Activated CD4-positive, CD25-positive, alpha-beta regulatory T cell treated with anti-CD3 and anti-CD28 coated beads, Interleukin-2, amount 50 U/mL, for 16 hours (primary cell): ENCODE measurements at places on chromosomes 3 and 15.

- DNase-seq = no peak
Observed at GRCh38 chr3:194165271-194166018, 29.5 kb downstream of the HES1 start.

DNA sequence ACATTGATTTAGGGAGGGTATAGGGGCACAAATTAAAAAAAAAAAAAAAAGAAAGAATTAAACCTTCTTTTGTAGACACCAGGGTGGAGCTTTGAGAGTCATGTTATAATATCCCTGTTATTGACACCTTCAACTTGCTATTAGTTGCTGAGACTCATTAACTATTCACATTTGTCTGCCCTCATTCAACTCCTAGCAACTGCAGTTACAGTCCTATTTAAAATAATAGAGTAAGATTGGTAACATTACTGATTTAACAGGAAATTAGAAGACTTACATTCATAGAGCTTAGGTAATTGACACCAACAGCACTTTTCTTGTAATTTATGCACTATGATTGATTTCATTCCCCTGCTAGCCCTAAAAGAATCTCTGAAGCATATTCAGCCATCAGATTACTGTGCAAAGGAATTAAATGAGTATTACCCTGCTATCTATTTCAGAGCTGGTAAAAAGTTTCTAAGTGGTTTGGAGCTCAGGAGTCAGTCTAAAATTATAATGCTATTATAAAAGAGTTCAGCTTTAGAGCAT lies 148.8 kb upstream of the TBL1XR1 start:
- no peak for DNase-seq

DNA sequence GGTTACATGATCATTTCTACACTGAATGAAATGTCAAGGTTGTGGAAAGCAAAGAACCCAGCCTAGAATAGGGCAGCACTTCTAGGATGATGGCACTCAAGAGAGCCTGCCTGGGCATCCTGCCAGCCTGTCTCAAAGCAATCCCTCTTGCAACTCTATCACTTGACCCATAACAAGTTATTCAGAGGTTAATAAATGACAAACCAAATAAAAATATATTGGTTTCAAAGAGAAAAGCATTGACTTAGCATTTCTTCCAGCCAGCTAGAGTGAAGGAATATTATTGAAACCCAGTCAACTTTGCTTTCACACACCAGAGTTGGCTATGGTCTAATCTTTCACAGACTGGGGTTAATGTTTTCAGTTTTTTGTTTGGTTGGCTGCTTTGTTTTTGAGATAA lies 214.6 kb upstream of the UBE2E2 start:
- DNase-seq = no peak

DNA sequence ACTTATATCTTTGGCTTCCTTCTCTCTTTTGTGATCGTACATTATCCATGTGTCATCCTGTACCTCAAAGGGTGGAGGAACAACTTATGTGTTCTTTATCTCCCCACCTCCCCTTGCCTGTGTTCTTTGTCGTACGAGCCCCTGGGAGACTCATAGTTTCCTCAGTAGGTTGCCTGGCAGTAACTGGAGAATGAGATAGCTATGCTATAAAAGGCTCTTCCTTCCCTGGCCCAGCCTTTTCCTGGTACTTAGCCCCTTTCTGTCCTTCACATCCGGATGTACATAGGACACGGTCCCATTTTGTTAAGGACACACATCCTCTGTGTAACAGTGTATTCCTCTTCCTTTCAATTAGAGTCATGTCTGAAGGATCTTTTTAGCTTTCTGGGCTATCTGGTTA lies 32.1 kb downstream of the PLCL2 start:
- DNase-seq = no peak

DNA sequence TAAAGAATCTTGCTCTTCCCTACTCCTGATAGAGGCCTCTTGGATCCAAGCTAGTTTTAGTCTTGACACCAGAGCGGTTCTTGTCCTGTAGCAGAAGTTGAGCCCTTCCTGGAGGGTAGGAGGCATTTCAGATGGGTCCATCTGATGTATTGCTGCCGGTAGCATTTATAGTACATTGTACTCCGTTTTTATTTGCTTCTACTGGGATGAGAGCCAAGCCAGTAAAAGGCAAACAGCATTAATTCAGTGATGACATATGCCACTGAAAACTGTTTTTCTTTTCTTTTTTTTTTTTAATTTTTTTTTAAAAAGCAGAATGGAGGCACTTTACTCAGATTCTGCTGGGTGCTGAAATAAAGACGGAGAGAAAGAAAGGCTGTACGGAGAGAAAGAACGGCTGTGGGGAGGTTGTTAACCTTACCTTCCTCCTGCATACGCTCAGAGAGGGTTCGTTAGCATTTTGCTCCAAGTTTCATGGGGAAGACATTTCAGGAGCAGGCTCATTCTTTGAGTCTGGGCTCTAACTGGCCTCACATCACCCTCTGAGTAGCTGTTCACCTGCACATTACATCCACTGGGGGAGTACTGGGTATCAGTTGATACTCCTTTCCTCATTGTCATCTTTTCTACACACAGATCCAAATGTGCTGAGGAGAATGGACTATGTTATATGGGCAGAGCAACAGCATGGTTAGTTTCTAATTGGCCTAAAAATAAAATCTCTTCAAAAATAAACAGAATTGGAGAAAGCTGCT lies 161.5 kb downstream of the FEZF2 start:
- DNase-seq = no peak

DNA sequence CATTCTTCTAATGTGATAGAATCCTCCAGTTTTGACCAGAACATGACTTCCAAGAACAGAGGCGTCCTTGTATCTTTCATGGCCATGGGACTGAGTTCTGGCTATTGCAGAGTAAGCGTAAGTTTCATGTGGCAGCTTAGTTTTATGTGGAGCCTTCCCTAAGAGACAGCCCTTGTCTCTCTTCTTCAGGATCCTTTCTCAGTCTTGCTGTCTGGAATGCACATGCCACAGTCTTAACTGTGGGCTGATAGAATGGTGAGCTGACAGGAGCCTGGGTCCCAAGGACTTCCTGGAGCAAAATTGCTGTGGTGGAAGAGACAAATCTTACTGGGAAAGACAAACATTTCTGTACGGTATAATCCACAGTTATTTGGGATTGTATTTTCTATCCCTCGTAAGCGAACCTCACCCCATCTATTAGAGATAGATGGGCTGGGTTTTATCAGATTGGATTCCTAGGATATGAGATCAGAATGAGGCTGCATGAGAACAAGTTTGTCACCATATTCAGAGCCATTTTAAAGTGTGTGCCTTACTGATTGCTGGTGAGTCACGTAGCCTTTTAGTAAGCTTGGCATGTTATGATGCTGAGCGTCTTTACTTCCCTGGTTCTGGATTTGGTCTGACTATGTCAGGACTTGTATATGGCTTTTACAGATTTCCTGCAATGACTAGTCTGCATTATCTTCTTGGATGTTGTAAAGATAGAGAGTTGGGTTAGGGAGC lies 32.8 kb downstream of the CDIN1 start:
- no peak for DNase-seq

DNA sequence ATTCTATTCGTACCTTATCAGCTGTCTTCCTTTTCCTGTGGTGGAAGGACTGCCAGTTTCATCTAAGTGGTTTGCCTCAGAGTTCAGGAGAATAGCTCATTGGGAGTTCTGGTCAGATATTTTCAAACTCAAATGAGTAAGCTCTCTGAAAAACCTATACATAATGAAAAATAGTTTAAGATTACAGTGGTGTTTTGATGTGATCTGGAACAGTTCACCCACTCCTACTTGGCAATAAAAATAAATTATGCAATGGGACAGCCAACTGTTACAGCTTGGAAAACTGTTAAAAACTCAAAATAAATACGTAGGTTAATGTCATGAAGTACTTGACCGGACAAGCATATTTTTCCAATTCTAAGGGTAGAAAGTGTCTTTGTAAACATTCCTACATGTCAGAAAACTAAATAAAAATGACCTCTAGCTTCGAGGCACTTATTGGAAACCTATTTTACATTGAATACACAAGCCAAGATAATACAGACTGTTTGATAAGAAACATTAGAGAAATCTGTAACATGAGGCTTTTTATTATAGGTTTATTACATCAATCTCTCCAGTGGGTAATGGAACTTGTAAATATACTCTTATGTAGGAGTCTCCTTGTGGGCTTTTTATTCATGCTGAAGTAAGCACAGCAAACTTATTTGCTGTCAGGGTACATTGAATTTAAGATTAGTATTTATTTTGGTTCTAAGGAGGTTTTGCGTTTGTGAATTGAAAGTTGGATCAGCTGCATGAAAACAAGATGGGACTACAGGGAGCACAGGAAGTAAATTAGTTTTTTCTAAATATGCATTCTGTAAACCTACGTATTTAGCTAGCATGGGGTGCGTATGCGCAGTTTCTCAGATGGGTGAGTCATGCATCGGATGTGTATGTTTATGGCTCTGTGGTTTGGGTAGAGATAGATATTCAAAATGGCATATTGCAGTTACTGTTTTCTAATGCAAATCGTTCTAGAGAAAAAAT lies 453.1 kb downstream of the IL5RA start:
- no peak for DNase-seq

DNA sequence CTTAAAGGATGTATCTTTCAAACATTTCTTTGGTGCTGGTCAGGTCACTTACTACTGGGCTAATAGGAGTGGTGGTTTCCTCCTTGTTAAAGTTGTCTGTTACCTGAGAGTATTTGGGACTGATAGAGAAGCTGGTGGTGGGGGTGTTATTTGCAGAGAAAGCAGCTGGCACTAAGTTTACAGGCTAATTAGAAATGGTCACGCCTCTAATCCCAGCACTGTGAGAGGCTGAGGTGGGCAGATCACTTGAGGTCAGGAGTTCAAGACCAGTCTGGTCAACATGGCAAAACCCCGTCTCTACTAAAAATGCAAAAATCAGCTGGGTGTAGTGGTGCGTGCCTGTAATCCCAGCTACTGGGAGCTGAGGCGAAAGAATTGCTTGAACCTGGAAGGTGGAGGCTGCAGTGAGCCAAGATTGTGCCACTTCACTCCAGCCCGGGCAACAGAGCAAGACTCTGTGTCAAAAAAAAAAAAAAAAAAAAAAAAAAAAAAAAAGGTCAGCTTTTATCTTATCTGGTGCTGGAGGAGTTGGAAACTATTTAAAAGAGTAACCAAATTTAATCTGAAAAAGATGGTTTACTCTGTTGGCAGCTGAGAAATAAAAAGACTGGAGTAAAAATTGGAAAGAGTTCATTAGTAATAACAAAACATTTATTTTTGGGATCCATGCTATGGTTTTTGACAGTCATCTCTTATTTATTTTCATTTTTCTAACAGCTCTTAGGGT lies 332.6 kb downstream of the PTPRG start:
- no peak for DNase-seq

DNA sequence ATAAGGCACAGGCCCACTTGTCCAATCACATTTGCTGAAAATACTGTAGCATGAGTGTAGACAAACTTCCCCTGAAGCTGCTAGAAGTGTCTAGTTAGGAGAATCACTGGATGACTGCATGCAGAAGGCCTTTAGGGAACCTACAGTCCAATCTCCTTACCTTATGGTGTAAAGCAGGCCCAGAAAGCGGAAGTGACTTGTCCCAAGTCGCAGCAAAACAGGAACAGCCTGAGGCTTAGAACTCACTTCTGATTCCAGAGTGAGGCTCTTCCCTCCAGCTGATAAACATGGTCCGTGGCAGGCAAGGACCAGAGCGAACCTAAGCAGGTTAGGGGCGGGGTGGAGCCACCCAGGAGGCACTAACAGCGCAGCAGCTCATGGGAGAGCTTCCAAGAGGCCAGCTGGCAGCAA lies 2.5 kb downstream of the GRAMD2A start:
- no peak for DNase-seq

DNA sequence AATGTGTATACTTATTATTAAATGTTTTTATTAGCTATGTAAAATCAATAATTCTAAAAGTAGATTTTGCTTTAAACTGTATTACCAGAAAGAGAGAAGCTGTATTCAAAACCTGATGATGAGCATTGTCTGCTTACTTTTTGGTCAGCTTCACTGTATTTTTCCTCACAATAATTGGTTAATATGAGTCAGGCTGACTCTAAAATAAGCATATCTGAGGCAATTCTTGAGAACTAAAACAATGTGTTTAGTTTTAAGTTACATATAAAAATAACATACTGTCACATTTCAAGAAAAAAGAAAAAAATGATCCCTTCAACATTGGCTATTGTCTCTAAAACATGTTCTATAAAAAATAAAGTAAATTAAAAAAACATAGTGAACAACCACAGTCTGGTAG lies 66.1 kb downstream of the EPHA3 start:
- DNase-seq = no peak

GRCh38 chr3:168956076-168956475 lies 707.4 kb downstream of the MECOM start:
- no peak for DNase-seq

GRCh38 chr15:67822537-67823313 lies 2.6 kb upstream of the SKOR1 start:
- no peak for DNase-seq

- DNase-seq = no peak
Observed at GRCh38 chr3:181755959-181756358, 44.2 kb downstream of the SOX2 start.

DNA sequence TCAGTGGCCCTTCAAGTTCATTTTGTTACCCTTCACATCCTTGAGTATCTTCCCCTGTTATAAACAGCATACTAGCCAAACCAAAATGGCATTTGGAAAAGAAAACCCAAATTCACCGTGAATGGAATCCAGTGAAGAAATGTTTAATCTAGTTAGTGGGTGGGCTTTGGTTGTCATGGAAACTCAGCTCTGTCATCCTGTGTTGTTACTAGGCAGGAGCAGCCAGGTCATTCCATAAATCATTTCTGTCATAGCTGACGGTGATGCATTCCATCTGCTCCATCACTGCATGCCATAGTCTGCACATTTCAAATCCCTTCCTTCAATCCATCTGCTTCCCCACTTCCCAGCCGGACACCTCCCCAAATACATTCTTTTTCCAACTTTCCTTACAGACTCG lies 140.4 kb upstream of the CGNL1 start:
- DNase-seq = no peak

DNA sequence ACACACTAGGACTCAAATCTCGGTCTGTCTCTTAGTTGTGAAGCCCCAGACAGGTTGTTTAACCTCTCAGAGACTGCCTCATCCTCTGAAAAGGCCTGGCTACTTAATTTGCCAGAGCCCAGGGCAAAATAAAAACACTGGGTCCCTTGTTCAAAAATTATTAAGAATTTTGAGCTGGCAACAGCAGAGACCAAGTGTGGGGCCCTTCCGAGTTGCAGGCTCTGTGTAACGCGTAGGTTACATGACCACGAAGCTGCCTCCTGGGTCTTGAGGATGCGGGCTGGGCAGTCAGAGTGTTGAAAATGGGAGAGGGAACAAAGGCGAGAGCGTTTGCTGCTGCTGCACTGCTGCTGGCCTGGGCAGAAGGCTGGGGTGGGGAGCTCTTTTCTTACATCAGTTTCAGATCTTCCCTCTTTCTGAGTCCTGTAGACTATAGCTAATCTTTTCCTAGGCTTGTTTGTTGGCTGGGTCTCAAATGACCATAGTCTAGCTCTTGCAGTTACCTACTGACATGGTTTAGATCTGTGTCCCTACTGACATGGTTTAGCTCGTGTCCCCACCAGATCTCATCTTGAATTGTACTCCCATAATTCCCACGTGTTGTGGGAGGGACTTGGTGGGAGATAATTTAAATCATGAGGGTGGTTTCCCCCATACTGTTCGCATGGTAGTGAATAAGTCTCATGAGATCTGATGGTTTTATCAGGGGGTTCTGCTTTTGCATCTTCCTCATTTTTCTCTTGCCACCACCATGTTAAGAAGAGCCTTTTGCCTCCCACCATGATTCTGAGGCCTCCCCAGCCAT lies 49.9 kb downstream of the CLEC3B start:
- no peak for DNase-seq
